Forelimb muscle (tissue), 1 donor: ENCODE measurements at places on chromosomes 11 and 22. TPM values are rescaled to one million over a fixed set of nuclear protein-coding genes. Genes with fewer than 3 reads are reported as not detected.

The APOBEC3F gene
- 2.8 TPM for polyA plus RNA-seq

The KRTAP5-10 gene
- not detected for polyA plus RNA-seq

The SOX6 gene
- polyA plus RNA-seq, result 22.8 TPM

The EMID1 gene
- 7.5 TPM for polyA plus RNA-seq

The TEX12 gene
- polyA plus RNA-seq, result 0.33 TPM

The TOLLIP gene
- polyA plus RNA-seq, result 31.7 TPM

The LDLRAD3 gene
- polyA plus RNA-seq, result 20.4 TPM

The TSSK2 gene
- not detected for polyA plus RNA-seq

- DNase-seq, result no peak
These were observed 38.5 kb downstream of the BCR start for GRCh38 chr22:23218867-23219251.

DNA sequence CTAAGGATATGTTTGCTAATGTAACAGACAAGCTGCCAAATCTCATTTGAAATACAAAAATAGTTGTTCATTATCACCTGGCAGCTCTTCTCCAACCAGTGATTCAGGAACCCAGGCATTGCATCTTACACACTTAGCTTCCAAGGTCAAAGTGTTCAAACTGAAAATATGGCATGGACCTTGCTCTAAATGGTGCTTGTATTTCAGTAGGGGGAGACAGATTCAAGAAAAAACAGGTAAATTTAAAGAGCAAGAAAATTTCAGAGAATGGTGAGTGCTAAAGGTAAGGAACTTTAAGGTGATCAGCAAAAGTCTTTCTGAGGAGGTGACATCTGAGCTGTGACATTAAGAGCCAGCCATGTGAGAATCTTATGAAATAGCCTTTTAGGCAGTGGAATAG is 82.8 kb upstream of the E2F8 start:
- no peak for DNase-seq

DNA sequence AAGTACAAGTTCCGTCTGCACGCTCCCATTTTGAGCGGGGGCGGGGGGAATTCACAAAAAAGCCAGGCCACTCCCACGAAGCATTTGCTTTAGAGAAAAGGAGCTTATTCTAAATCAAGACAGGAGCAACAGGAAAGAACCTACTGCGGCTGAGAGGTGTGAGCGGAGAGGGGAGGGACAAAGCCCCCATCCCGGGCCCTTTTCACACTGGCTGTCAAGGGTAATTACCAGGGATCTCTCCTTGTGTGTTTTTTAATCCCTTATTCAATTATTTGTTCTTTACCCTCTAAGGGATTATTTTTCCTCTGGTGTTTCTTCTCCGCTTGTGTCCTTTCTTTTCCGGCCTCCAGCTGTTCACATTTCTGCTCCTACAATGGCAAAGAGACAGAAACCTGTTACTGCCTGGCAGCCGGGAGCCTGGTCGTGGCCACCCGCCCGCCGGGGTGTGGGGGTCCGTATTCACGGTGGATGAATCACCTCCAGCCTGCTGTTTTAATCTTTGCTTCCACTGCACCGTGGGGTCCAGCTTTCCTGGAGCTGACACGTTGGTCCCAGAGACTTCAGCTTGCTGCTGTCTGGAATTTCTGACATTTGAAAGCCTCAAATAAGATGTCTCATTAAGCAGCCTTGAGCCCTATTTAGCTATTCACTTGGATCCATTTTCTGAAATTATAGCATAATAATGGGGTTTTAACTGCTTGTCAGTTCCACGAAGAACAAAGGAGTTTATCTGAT is 61.4 kb upstream of the FADD start:
- DNase-seq, result no peak

DNA sequence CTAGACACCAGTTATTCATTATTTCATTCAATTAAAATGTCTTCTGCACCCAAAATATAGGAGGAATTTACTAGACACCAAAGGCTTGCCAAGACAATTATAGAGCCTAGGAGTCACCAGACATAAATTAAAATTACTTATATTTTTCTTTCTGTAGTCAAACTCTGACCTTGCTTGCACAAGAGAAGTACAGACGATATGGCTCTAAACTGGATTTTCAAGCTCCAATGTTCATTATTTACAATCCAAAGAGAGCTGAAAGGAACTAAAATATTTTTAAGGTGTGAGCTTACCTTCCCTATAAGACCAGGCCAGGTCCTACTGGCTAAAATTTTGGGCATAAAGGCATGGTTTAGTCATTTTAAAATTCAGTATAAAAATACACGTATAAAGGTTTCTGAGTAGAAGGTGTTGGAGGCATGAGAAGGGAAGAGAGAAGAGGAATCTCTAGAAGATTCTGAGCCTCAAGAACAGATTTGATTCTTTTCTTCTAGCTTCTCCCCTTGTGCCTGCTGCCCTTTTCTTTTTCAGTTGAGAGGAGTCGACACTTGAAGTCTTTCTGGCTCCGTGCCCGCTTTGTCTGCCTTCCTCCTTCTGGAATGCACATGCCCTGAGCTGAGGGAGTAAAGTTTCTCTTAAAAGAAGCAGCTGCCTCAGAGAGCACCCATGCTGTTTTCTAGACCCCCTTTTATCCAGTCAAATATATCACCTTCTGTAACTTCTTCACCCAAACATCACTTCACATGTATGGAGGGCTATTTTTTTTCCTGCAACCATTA is 13.5 kb downstream of the C11orf97 start:
- DNase-seq, result no peak

GRCh38 chr11:94885133-94885532 is 88.2 kb downstream of the CWC15 start:
- no peak for DNase-seq

DNA sequence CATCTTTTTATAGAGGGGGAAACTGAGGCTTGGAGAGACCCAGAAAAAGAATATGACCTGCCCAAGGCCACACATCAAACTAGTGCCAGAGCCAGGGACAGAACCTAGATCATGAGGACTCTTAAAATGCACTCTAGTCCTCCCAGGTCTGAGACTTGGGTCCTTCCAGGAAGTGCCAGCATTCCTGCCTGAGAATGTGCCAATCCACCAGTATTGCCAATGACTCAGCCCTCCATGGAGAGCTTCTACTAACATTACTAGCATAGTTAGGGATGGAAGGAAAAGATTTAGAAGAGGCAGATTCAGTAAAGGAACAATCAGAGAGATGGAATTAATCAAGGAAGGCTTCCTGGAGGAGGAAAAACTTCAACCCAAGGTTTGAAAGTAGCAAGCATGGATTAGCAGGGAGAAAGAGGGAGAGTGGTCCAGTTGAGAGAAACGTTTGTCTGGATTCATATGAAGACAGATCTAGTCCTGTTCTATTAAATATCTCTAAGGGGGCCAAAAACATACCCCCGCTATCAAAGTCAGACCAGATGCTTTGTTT is 20.1 kb upstream of the SMIM35 start:
- no peak for DNase-seq

DNA sequence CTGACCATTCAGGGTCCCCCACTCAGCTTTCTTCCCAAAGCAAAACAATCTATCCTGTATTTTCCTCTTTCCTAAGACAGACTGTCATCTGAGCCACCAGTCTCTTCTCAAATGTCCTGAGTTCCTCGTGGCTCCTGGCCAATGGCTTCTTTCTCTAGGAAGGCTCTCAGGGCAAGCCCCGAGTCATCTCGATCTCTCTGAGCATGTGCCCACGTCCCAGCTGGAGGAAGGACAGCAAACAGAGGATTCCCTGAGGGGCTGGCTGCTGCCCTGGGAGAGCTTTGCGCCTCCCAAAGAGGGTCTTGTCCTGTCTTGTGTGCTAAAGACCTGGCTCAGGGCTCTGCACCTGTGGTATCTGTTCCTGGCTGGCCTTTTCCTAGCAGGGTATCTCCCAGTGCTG is 8.3 kb downstream of the SLC37A2 start:
- DNase-seq, result no peak

GRCh38 chr22:40401532-40401931 is 31.1 kb downstream of the SGSM3 start:
- DNase-seq, result no peak

DNA sequence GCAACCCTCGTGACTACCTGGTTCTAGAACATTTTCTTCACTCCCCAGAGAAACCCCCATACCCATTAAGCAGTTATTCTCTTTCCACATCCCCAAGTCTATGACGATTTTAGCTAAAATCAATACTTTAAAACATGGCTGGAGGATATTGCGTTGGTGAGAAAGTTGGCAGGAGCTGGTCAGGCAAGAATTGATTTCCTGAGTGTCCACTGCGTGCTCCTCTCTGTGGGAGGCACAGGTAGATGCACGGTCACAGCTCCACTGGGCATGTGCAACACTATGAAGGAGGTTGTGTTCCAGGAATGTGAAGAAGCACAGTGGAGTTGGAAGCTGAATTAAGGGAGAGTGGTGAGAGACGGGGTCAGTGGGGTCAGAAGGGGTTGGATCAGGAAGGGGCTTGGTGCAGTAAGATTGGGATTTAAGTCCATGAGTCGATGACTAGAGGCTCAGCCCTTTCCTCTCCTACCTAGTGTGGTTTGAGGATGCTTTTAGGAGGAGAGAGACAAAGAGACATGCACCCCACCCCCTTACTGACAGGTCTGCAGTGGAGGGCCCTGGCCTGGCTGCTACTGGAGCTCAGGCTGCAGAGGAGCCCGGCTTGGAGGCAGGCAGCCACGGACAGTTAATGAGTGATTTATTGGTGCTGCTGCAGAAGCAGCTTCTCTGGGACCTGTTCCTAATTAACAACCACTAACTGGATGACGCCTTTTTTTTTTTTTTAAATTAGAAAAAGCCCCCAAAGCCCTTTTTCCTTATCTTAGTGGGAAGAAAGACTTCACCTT is 395.6 kb downstream of the TENM4 start:
- DNase-seq, result no peak

DNA sequence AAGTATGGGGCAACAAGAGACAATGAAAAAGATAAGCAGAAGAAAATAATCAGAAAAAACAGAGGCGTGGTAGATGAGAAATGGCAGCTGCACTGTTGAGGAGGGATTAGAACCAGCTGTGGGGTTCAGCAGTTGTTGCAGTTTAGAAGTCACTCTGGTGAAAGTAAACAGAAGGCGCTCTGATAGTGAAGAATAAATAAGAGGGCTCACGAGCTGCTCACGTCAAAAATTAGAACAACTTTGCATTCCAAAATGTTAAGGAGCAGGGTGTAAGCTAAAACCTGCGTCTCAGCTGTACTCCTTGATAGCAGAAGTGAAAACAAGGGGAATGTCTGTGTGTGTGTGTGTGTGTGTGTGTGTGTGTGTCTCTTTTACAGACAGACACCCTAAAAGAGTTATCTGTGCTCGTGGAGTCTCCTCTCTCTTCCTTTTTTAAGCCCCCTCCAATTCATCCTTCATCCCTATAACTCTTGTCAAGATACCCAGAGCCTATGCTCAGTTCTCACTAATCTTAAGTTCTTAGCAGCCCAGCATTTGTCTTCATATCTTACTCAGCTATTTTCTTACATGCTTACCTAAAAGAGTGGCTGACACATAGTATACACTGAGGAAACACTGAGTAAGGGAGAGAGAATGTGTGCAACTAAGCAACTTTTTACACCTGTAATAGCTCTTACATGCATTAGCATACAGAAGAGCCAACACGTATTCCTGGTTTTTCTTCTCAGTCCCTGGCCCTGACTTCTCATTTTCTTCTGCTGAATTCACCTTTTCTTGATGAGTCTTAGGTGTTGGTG is 8.9 kb downstream of the TTC17 start:
- no peak for DNase-seq

DNA sequence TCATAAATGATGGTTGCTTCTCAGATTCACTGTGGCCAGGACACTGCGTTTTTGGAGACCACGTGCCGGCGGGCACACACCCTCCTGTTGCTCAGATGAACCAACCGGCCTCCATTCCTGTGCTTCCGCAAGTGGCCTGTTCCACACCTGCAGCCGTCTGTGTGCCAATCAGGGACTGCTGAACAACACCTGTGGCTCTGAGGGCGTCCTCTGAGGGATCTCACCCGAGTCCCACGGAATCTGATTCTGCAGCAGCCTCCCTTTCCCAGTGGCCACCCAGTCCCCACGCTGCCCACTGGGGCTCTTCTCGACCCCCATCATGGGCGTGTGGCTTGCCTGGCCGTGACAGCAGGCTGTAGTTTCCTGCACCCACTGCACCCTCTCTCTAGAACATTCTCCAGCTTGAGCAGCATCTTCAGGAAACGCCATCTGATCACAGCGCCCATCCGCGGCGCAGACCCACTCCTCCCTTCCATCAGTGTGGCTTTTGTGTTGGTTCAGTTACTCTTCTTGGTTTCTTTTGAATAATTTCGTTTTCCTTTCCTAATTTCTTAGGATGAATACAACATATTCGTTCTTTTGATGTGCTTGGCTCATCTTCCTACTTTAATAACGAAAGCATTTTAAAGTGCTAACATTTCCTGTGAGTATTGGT is 100.3 kb upstream of the SLC22A12 start:
- no peak for DNase-seq

DNA sequence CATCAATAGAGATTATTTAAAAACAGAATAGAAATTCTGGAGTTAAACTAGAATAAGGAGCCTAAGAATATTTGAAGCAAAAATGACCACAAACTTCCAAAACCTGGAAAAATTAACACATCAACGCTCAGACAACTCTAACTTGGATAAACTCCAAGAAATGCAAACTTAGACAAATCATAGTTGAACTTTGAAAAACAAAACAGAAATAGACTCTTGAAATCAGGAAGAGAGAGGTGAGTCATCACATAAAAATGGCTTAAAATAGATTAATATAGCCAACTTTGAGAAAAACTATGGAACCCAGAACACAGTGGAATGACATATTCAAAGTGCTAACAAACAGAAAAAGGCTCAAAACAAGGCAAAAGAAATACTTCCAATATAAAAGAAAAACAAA is 974.2 kb downstream of the JRKL start:
- DNase-seq, result no peak

DNA sequence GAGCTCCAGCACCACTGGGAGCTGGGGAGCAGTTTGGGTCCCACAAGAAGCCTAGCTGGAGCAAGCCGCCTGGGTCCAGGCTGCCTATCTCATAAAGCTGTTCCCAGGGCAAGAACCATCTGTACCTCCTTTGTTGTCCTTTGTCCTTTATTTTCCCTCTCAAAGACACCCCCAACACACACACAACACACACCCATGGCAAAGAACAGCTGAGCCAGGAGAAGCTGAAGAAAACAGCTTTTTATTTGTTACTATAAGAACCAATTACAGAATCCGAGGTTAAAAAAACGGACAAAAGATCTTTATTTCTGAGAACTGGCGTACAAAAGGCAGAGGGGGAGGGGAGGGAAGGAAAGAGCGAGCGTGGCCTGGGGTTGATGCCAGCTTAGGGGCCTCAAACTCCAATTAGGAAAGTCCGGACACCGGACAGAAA is 1.7 kb upstream of the TUT1 start:
- no peak for DNase-seq

DNA sequence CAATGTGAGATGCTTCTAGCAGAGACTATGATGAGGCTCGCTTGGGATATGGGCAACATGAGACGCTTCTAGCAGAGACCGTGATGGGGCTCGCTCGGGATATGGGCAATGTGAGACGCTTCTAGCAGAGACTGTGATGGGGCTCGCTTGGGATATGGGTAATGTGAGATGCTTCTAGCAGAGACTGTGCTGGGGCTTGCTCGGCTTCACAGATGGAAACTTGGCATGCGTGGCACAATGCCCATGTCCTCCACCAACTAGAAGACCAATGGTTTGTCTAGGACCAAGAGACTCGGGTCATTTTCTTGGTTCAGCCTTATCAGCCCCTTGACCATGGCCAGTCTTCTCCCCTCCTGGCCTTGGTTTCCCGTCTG is 7.1 kb downstream of the MYEOV start:
- no peak for DNase-seq
